ENCODE measurements at places on chromosomes 5 and 9.
A peak's percentile ranks its signal among the peaks of the same experiment; 100 is the strongest.

DNA sequence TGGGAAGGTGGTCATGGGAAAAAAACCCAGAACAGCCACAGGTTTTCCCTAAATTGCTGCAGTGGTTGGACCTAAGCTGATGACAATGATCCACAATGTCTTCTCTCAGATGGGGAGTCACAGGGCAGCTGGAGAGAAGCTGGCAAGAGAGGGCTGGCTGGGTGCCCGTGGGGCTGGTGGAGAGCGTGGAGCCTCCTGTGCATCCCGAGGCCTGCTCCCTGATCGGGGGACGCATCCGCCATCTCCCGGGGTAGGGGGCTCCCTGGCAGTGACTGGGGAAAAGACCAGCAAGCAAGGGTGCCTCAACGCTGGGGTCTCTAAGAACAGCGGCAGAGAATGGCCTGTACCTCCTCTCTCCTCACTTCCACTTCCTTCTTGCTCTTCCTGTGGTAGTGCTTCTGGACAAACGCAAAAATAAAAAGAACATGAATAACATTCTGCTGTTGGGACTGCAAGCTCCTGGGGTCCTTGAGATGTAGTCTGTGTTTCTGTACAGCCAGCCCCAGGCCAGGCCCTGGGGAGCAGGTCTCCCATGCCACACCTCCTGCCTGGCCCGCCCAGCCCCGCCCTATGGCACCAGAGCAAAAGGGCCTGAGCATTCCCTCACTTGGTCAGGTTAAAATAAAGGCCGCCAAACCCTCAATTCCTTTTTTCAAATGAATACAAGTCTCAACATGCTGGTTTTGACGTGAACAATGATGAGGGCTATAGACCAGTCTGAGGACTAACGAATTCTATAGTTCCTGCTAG, 7.0 kb upstream of the MRNIP start:
- no peak for DNase-seq

GRCh38 chr9:136051453-136051836, 43.6 kb downstream of the NACC2 start:
- peak; percentile 42 for DNase-seq

DNA sequence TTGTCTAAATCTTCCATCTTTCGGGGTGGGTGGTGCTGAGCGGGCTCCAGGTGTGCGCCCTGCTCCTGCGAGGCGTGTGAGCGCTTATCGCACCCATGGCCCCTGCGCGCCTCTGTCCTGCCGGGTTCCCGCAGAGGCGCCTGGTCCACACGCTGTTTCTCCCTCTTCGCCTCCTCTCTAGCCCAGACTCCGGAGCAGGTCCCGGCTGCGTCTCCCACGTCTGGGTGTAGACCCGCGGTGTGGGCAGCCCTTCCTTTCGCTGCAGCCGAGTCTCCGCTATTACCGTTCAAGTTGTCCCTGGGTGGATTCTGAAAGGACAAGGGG, 40.5 kb upstream of the PLEKHG4B start:
- no peak for DNase-seq

DNA sequence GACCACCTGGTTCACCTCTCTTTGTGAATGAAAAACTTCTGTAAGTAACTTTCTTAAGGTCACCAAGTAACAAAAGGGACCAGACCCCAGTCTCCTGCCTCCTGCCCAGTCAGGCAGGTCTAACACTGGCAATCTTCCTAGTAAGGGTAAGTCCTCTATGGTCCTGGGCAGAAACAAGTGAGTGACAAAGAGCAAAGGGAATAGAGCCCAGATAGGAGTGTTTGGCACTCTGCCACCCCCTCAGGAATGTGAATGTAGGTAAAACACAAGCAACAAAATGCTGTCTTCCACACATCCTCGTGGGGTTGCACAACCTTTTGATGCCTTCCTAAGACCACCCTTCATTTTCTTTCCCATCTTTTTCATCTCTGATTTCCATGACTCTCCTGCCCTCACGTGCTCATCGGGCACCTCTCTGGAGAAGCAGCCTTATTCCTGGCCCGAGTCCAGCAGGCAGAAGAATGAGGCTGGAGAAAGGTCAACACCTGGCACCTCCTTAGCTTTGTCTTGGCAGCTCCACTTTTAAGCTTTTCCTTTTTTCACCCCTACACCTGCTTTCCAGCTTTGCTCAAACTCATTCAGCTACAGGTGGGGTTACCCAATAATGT, 90.2 kb upstream of the LHFPL2 start:
- peak; percentile 65 for DNase-seq

- DNase-seq = peak; percentile 17
Observed at GRCh38 chr5:155004138-155004744, 9.3 kb upstream of the KIF4B start.

DNA sequence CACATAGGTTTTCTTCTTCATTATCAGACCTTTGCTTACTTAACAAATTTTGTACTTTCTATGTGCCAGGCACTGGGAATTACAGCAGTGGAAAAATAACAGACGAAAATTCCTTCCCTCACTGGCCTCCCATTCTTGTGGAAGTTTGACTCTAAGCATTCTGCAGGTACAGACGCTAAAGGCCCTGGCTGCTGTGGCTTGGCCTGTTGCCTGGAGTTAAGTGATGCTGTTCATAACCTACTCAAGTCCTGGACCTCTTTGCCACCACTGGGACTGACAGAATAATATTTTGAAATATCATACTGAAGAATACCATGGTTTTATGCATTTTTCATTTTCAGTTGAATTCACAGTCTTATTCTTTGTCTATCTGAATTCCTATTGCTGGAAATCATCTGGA, 97.3 kb upstream of the SPATA31C2 start:
- no peak for DNase-seq

- DNase-seq = no peak
Observed at GRCh38 chr9:126869368-126869767, 8.9 kb downstream of the ZBTB34 start.

DNA sequence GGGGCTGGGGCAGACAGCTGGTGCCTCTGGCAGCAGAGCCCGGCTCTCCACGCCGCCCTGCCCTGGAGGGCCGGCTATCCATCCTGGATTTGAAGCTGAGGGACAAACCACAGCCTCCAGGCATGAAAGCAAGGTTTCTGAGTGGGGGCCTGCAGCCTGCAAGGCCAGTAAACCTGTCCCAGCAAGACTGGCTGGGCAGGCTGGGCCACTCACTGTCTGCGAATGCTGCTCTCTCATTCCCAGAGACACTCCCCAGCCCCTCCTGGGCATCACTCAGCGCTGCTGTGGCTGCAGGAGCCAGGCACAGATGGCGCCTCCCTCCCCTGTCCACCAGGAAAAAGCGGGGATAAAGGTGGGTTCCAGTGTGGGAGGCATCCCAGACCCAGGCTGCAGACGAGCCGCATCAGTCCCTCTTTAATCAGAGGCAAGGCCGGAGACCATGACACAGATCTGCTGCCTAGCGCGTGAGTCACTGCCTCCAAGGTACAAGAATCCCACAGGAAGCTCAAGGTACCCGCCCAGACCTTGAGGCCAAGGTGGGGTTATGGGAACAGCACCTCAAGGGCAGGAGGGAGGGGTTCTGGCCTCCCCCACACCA, 118.0 kb downstream of the VAV2 start:
- DNase-seq = no peak

GRCh38 chr5:90598293-90598692, 39.7 kb downstream of the ADGRV1 start:
- DNase-seq = no peak

DNA sequence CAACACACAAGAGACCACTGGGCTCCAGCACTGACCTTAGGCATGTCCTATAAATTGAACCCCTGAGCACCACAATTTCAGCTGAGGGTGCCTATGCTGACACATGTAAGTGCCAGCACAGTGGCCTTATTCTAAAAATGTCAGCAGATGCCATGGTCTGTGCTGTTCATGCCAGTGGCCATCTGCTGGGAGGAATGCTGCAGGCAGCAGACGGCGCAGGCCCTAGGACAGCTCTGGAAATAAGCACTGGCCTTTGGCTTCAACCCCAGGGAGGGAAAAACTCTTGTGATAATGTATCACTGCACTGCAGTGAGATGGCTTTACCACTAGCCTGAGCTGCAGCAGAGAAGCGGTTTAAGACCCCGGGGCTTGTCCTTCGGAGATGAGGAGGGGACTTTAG, 98.5 kb downstream of the SYK start:
- no peak for DNase-seq

DNA sequence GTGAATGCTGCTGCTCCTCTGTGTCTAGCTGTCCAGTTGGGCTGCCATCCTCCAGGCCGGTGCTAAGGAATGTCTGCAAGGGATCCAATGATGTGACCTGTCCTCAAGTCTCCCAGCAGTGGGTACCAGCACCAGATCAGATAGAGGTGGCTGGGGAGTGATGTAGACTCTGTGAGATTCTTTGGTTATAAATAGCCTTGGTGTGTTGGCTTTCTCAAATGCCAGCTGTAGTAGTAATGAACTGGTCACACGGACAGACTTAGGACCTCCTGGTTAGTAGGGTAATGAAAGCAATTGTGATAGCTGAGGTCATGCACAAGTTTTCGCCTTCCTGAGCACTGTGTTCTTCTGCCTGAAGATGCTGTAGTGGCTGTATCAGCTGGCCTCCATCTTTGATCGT, 29.9 kb upstream of the RANBP6 start:
- DNase-seq = no peak

DNA sequence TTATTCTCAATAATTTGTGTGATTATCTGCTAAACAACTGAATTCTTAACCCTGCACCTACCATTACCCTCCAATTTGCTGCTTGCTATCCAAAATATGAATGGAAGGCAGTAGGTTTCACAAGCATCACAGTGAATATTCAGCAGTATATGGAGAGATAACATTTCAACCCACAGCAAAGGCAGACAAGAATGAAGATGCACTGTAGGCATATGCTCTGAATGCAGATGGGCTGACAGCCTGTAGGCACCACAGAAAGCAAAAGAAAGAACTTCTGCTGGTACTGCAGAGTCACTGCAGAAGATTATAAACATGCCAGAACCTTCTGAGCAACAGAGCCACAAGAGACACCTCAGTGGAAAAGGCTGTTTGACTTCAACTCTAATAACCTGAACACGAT, 63.6 kb upstream of the SLC12A2 start:
- no peak for DNase-seq

DNA sequence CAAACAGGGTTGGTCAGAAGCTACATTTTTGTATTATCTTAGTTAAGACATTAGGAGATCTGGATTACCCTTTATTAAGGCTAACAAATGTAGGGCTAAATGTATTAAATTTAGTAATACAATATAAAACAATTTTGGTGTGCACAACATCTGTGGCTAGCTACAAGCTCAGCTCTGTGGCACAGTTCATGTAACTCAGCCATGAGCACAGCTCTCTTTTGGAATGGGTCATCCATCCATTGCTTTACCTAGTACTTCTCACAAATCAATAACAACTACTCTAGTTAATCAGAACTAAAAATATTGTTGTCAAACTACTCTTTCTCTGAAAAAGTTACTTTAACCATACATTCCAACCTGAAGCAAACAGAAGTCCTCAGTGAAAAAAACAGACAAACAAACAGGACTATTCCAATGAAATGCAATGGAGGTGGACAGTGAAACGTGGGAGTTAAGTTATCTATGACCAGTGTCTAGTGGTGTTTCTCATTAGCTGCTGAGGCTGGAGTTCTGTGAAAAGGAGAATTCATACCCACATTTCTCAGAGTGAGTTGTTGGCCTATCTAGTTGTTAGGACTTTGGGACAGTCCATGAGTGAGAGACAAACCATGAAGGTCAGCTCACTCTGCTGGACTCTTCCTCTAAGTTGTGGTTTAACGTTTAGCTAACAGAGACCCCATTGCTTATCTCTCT, 55.1 kb downstream of the PIP5K1B start:
- DNase-seq = no peak

- no peak for DNase-seq
Observed at GRCh38 chr5:30103452-30104202, 1089.9 kb upstream of the CDH6 start.

- no peak for DNase-seq
Observed at GRCh38 chr5:3182133-3182876, 413.3 kb upstream of the IRX1 start.

- no peak for DNase-seq
Observed at GRCh38 chr9:20559231-20559890, 62.9 kb downstream of the MLLT3 start.

GRCh38 chr9:108634204-108634603, 221.6 kb downstream of the ACTL7B start:
- no peak for DNase-seq

- DNase-seq = no peak
Observed at GRCh38 chr5:42772265-42772993, 15.8 kb downstream of the CCDC152 start.

DNA sequence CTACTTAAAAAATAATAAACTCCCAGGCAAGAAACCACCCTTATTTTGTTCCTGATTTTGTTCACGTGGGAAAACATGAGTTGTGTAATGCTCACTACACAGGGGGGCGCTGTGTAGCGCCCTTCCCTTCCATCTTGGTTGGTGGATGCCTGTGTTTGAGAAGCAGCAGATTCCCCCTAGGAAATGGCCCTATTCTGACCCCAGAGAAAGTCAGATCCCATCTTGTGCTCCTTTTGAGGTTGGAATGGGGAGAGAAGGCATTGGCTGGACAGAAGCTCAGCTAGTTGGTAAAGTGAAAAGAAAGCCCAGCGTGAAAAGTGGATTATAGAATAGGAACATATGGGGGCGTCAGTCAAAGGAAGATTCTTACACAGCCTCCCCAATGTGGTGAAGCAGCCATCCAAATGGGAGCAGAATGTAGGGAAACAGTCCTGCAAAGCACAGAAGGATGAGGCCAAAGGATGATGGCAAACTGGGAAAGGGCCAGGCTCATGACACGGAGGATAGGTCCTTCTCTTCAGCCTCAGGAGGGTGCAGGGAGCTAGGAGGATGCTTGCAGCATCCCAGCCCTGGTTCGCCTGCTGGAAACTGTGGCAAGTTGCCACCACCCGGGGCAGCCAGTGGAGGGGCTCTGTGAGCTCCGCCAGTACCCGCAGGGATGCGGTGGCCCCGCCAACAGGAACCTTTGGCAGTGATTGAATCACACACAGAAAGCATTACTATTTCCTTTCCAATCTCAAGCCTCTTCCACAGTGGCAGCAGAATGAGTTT, 314.2 kb upstream of the DAP start:
- DNase-seq = no peak

GRCh38 chr9:36849943-36850342, 184.1 kb downstream of the PAX5 start:
- no peak for DNase-seq

DNA sequence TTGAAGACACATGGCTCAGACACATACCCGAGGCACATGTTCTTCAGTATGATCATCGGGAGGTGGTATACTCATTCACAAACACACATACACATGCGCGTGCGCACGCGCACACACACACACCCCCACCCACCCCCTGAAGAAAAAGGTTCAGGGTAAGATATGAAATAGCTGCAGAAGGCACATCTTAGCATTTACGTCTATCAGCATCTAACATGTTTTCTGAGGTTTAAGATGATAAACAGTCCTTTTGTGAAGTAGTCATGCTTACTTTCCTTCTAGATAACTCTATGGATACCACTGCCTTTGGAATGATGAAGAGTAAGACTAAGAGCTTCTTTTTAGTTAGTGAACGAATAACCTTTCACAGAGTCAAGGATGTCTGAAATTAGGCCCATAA, 105.1 kb upstream of the GNA14 start:
- DNase-seq = no peak

DNA sequence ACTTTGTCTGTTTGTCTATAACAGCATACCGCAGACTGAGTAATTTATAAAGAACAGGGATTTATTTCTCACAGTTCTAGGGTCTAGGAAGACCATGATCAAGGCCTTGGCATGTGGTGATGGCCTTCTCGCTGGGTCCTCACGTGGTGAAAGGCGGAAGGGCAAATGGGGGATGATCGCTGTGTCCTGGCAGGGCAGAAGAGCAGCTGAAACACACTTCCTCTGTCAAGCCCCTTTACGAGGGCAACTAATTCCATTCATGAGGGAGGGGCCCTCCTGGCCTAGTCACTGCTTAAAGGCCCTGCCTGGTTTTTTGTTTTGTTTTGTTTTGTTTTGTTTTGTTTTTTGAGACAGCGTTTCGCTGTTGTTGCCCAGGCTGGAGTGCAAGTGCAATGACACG, 41.9 kb upstream of the UBTD2 start:
- no peak for DNase-seq
